ENCODE measurements at places on chromosomes 12 and 14.
A peak's percentile ranks its signal among the peaks of the same experiment; 100 is the strongest.

DNA sequence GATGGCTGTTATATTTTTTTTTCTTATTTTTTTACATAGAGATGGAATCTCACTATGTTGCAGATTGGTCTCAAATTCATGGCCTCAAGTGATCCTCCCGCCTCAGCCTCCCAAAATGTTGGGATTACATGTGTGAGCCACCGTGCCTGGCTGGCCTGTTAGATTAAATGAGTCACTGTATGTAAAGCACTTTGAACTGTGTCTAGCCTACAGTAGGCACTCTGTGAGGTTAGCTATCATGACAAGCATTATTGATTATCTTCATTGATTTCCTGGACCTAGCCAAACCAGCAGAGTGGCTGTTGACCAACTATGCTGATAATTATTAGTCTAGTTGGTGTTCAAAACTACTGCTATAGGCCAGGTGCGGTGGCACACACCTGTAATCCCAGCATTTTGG, 42.6 kb downstream of the ARF6 start:
- H3K27me3 ChIP-seq, result no peaks in the 10 kb centered on the region
- no peak overlapping the region for H3K4me3 ChIP-seq
- DNase-seq, result no peak
- no peak overlapping the region for H3K27ac ChIP-seq

DNA sequence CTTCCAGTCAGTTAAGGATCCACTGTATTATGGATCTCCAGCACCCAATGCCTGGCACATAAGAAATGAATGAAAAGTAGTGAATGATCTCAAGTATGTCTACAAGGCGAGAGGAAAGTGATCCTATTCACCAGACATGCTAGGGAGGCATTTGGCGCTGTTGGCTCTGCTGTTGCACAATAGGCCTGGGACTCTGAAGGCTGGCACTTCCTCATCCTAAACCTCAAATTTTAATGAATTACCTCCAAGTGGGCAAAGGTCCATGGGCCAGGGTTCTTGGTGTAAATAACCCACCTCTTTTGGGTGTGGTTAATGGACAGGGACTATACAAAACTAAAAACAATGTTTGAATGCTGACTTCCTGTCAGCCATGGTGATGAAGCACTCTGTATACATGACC, 173.4 kb upstream of the PZP start:
- no peak for DNase-seq
- no peaks in the 10 kb centered on the region for H3K36me3 ChIP-seq
- no peak overlapping the region for H3K4me3 ChIP-seq
- H3K4me1 ChIP-seq, result no peaks in the 10 kb centered on the region
- no peaks in the 10 kb centered on the region for H3K27me3 ChIP-seq

- H3K4me1 ChIP-seq, result peaks cover 32% of the 10 kb centered on the region
- no peak overlapping the region for H3K4me3 ChIP-seq
- no peaks in the 10 kb centered on the region for H3K36me3 ChIP-seq
- DNase-seq, result no peak
Observed at GRCh38 chr14:35333797-35334743, 41.9 kb downstream of the PSMA6 start.

GRCh38 chr12:51895378-51896135, 7.7 kb downstream of the ANKRD33 start:
- no peak overlapping the region for H3K4me3 ChIP-seq
- H3K27ac ChIP-seq, result no peak overlapping the region
- no peaks in the 10 kb centered on the region for H3K4me1 ChIP-seq
- H3K36me3 ChIP-seq, result no peaks in the 10 kb centered on the region
- no peak for DNase-seq

- H3K27ac ChIP-seq, result peak overlapping the region; percentile 72
- H3K4me1 ChIP-seq, result no peaks in the 10 kb centered on the region
Observed at GRCh38 chr12:55997535-55997859, 421 bp downstream of the SUOX start.

- no peaks in the 10 kb centered on the region for H3K36me3 ChIP-seq
- DNase-seq, result no peak
- no peak overlapping the region for H3K4me3 ChIP-seq
- no peak overlapping the region for H3K27ac ChIP-seq
Observed at GRCh38 chr14:28746247-28746646, 20.3 kb upstream of the FOXG1 start.

- no peak overlapping the region for H3K27ac ChIP-seq
- no peaks in the 10 kb centered on the region for H3K27me3 ChIP-seq
- no peaks in the 10 kb centered on the region for H3K36me3 ChIP-seq
- H3K4me3 ChIP-seq, result no peak overlapping the region
- DNase-seq, result no peak
Observed at GRCh38 chr12:24396224-24396623, 446.8 kb upstream of the SOX5 start.

GRCh38 chr14:99145307-99145706, 126.7 kb downstream of the BCL11B start:
- H3K36me3 ChIP-seq, result no peaks in the 10 kb centered on the region
- H3K27ac ChIP-seq, result no peak overlapping the region
- H3K27me3 ChIP-seq, result no peaks in the 10 kb centered on the region
- DNase-seq, result no peak

DNA sequence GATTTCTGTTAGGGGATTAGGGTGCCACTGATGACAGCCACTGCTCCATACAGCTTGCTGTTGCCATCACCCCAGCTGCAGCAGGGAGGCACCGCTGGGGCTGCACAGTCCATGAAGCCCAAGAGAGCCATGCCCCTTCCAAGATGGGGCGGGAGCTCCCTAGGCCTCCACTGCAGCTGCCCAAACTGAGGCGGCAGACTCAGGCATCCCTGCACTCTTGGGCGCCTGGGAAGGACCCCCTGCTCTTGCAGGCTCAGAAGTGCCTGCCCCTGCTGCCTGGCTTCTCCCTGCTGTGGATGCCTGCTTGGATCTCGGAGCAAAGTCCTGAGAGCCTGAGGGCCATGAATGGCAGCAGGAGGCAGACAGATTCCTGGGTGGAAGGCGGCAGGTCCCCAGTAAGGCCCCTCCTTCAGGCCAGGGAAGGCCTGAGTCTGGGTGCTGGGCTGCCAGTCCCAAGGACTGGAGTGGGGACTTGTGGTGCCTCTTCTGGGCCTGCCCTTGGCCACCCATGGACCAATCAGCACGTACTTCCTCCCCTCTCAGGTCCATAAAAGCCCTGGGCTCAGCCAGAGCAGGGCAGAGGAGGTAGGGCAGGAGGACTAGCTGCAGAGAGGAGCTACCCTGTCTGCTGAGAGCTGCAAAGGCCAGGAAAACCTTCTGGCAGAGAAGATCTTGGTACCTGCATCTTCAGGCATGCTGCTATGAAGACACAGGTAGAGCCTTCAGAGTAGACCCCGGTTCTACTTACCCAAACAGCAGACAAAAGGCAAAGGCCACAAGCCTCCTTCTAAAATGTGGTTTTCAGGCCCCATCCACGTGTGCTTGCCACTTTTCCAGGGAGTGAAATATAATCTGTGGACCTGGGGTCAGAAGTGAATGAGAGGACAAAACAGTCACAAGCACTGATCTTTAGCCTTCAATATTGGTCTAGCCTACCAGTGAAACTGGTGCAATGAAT, 30.0 kb upstream of the STK38L start:
- no peak for DNase-seq
- H3K27ac ChIP-seq, result no peak overlapping the region
- H3K4me3 ChIP-seq, result no peak overlapping the region
- no peaks in the 10 kb centered on the region for H3K4me1 ChIP-seq

GRCh38 chr12:39503439-39503838, 60.5 kb upstream of the KIF21A start:
- H3K4me1 ChIP-seq, result peaks cover 4% of the 10 kb centered on the region
- H3K27ac ChIP-seq, result no peak overlapping the region
- DNase-seq, result no peak
- no peaks in the 10 kb centered on the region for H3K36me3 ChIP-seq
- H3K4me3 ChIP-seq, result no peak overlapping the region

DNA sequence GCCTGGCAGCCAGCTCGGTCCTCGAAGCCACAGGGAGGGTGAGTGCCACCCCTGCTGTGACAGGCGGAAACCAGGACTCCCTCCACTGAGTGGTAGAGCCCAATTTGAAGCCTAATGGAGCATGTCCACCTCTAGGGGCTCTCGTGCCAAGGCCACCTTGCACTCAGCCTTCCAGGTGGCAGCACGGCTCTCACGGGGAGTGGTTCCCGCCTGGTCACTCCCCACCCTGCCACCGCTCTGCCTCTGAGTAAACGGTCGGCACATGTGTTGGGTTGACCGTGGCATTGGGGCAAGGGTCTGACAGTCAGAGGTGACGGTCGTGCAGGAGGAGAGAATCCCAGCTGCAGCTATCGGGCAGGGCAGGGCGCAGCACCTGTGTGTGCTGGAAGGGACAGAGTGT, 34.8 kb downstream of the IL31 start:
- no peaks in the 10 kb centered on the region for H3K27me3 ChIP-seq
- H3K4me3 ChIP-seq, result no peak overlapping the region
- peaks cover 23% of the 10 kb centered on the region for H3K36me3 ChIP-seq
- H3K4me1 ChIP-seq, result peaks cover 6% of the 10 kb centered on the region
- no peak overlapping the region for H3K27ac ChIP-seq

- H3K36me3 ChIP-seq, result no peaks in the 10 kb centered on the region
- H3K4me3 ChIP-seq, result no peak overlapping the region
- no peaks in the 10 kb centered on the region for H3K27me3 ChIP-seq
- no peak overlapping the region for H3K27ac ChIP-seq
- DNase-seq, result no peak
Observed at GRCh38 chr14:95374239-95374997, 54.7 kb upstream of the CLMN start.

- peaks cover 14% of the 10 kb centered on the region for H3K36me3 ChIP-seq
- H3K4me3 ChIP-seq, result no peak overlapping the region
- DNase-seq, result no peak
Observed at GRCh38 chr12:111803851-111804250, 37.1 kb downstream of the ALDH2 start.

DNA sequence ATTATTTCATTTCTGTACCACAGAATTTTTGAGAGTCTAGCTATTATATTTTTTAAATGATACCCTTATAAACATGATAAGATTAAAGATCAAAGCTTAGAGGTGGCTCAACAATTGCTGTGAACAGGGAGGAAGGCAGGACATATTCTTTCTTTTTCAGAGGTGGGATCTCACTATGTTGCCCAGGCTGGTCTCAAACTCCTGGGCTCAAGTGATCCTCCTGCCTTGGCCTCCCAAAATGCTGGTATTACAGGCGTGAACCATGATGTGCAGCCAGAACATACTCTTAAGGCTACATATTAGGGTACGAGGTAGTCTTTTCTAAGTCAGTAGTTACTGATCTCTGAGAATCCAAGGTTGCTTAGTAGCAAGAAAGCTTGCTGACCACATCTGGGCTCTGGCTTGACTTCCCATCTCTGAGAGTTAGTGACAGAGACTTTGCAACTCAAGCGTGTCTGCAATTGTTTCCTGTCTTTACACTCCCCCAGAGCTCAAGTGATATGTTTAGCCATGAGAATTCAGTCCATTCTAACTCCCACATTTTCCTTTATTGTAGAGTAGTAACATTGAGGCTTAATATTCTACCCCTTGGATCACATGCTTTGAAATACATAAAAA, 8.6 kb downstream of the RAB5B start:
- no peaks in the 10 kb centered on the region for H3K36me3 ChIP-seq
- no peak overlapping the region for H3K27ac ChIP-seq
- no peak for DNase-seq
